Activated T-cell treated with anti-CD3 and anti-CD28 coated beads, Interleukin-2, amount 50 U/mL, for 4 hours (primary cell): ENCODE measurements at places on chromosomes 4 and X.

DNA sequence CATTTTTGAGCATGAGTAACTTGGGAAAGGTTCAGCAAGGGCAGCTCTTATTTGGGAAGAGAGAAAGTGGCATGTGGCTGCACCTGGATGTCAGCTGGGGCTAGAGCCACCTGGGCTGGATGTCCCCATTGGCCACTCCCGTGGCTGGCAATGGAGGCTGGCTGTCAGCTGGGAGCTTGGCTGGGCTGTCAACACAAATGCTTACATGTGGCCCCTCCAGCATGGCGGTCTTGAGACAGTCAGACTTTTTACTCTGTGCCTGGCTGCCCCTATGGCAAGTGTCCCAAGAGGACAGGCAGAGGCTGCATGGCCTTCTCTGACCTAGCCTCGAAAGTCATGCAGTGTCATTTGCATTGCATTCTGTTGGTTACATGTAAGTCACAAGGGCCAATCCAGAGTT lies 99.6 kb downstream of the FAM53A start:
- DNase-seq: no peak

- DNase-seq: no peak
Measured at GRCh38 chr4:76373919-76374552, 46.9 kb downstream of the CCDC158 start.

- no peak for DNase-seq
Measured at GRCh38 chrX:122816288-122816687, 367.8 kb upstream of the GRIA3 start.

GRCh38 chr4:62003695-62004094 lies 803.6 kb downstream of the ADGRL3 start:
- no peak for DNase-seq

DNA sequence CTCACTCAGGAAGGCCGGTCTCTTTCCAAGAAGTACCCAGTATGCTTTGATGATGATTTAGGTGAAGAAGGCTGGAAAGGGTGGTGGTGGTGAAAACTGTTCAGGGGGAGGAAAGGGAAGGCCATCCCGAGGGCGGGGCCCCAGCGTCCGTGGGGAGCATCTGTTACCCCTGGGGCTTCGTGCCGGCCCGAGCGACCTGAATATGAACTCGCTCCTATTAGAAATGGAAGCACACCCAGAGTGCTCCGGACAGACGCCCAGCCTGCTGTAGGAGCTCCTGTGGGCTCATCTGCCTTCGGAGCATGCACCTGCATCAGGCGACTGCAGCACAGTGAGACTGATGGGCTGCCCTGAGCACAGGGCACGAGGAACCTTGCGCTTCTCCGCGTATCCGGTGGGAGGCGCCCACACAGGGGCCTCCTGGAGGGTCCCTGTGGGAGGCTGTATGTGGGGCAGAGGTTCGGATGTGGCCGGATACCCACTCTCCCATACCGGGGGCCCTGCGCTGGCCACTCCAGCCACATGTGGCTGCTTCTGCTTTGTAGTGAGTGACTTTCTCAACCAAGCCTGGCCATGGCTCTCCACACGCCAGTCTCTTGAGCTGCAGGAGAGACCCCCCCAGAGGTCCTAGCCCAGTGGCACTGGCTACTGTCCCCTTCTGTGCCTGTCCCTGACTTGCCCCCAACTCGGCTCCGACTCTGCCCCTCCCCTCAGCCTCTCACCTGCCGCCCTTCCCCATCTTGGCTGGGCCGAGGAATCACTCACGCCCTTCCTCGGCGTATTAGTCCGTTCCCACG lies 36.7 kb downstream of the FGFRL1 start:
- peak; percentile 3 for DNase-seq

GRCh38 chr4:65202165-65202852 lies 468.0 kb downstream of the EPHA5 start:
- no peak for DNase-seq

DNA sequence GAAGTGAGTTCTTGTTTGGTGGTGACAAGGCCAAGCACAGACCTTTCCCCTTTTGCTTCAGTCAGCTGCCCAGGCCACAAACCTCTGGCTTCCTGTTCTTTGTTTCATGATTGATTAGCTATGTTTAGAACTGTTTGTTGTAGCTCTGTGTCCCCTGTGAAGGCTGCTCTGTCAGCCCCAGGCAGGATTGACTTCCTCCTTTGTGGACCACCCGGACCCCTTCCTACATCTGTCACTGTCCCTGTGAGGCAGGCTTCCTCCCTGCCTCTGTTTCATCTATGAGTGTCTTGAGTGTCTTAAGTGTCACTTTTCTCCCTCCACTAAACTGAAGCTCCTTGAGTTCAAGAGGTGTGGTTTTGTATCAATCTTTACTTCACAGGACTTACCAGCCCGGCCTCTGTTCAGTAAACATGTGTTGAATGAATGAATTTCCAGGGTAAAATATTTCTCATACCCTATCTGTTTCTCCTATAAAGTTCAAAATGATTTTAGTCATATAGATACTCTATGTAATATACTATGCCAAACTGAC lies 83.5 kb downstream of the ZNF674 start:
- no peak for DNase-seq

- DNase-seq: no peak
Measured at GRCh38 chrX:132957211-132958090, 978 bp downstream of the HS6ST2 start.

DNA sequence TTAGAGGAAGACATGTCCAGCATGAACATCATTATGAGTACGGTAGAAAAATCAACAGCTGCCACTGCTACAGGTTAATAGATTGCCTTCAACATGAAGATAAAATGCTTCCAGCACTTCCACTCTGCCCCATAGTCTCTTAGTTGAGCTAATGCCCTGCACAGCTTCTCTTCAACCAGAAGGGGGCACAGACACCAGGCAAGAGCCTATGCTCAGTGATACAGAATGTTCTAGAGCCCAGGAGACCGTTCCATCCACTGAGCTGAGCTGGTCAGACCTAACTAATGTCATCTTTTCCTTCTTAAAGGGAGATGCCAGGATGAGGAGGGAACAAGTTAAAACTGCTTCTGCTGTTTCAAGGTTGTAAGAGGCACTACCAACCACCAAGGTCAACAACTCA lies 42.2 kb downstream of the SMIM10L2A start:
- DNase-seq: no peak

- DNase-seq: peak; percentile 8
Measured at GRCh38 chrX:119236623-119237561, 807 bp downstream of the PGRMC1 start.

DNA sequence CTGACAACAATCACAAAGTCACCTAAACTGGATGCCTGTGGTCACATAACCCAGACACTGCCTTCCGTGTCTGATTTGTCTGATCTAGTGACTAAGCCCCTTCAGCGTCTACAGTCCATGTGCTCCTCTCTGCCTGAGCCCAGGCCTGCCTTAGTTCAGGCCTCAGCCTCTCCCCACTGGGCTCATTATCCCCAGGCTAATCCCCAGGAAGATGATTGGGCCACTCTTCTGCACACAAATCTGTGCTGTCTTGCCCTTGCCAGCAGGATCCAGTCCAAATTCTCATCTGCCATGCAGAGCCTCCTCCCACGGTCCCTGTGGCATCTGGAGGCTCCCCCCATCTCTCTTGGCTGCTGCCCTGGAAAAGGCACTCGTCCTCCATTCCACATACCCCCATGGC lies 96.5 kb downstream of the SLC2A9 start:
- DNase-seq: no peak

GRCh38 chrX:47179221-47179927 lies 14.3 kb upstream of the UBA1 start:
- no peak for DNase-seq

- no peak for DNase-seq
Measured at GRCh38 chrX:102715967-102716366, 3.7 kb downstream of the GPRASP2 start.

DNA sequence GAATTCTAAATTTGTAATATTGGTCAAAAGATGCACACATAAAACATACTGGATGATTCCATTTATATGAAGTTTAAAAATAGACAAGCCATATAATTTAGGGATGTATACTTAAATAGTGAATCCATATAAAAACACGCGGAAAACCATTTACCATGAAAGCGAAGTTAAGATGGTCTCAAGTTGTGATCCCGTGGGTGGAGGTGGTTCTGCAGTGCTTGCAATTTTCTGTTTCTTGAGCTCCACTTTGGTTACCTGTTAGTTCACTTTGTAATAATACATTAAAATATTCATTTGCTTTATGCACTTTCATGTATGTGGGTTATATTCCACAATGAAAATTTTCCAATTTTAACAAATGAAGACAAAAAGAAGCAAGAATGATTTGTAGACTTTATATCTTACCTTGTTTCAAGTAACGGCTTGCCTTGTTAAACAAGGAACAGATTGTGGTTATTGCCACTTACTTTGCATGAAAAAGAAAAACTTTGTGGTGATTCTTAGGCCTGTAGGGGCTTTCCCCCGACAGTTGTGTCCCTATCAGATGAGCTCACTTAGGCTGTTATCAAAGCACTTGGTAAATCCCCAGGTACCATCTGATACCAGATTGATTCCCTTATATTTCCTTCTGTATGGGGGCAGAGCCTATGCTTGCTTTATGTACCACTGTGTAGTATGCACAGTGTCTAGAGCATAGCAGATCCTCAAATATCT lies 12.2 kb downstream of the UCP1 start:
- DNase-seq: no peak

DNA sequence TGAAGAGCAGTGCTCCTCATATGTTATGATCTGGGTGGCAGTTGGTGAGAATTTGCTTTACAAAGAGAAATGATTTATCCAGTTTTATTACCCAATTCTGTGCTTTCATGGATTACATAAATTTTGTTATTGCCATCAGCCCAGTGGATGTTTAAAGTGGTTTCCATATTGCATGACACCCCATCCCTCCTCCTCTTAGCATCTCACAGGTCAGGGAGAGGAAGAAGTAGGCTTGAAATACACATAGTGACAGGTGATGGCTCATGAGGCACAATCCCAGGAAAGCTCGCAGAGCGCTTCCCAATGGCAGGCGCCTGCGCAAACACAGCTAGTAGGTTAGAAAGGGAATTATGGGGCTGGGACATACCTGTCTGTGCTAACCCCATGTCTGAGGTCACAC lies 47.7 kb upstream of the GATB start:
- DNase-seq: no peak
